SW480 (cell line): ENCODE measurements at places on chromosomes 3 and 15.

- DNase-seq, result no peak
Measured at GRCh38 chr3:104198131-104198530, 1168.6 kb upstream of the ALCAM start.

GRCh38 chr15:68672781-68673205 is 94.0 kb downstream of the CORO2B start:
- no peak for DNase-seq

DNA sequence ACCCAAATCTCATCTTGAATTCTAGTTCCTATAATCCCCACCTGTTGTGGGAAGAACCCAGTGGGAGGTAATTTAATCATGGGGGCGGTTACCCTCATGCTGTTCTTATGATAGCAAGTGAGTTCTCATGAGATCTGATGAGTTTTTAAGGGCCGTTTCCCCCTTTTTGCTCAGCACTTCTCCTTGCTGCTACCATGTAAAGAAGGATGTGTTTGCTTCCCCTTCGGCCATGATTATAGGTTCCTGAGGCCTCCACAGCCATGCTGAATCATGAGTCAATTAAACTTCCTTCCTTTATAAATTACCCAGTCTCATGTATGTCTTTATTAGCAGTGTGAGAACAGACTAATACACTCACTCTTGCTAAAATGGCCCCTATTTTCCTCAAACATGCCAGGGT is 374.7 kb downstream of the TUSC7 start:
- DNase-seq, result no peak

DNA sequence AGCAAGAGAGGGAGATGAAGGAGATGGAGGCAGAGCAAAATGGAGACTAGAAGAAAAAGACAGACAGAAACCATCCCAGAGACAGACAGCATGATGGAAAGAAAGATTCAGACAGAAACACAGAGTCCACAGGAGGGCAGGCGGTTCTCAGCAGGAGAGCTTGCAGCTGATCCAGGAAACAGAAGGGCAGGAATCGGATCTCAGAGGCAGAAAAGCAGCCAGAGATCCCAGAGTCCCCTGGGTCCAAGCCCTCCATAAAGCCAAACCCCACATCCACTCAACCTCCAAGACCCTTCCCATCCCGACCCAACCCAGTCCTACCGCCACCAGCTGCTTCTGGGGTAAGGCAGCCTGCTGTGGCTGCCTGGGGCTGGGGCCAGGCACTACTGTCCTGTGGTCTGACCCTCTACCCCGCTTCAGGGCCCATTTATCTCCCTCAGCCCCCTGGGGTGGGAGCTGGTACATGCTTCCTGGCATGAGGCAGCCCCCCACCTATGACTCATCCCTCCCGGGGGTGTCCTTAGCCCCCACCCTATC is at the start of gene UCN2:
Gene UCN2, minus strand, starts transcription at position 400 of the 537 bp plus-strand sequence. CDS start 657 bp downstream, outside the sequence.
- peak; percentile 61 for DNase-seq

DNA sequence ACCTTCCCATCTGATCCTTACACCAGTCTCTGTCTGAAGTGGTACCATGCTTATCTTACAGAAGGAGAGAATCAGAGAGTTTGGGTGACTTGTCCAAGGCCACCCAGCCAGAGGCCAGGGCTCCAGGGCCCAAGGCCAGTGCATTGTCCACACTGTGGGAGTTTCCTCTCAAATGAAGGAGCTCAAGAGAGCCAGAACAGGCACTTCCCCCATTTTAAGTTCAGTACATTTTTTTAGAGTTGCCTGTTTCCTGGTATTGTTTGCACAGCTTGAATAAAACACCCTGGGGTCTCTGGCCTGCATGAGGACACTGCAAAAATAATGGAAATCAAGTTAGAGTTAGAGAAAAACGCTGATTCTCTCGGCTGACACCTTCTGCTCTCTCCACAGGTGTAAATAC is 284.0 kb downstream of the SQOR start:
- DNase-seq, result no peak

DNA sequence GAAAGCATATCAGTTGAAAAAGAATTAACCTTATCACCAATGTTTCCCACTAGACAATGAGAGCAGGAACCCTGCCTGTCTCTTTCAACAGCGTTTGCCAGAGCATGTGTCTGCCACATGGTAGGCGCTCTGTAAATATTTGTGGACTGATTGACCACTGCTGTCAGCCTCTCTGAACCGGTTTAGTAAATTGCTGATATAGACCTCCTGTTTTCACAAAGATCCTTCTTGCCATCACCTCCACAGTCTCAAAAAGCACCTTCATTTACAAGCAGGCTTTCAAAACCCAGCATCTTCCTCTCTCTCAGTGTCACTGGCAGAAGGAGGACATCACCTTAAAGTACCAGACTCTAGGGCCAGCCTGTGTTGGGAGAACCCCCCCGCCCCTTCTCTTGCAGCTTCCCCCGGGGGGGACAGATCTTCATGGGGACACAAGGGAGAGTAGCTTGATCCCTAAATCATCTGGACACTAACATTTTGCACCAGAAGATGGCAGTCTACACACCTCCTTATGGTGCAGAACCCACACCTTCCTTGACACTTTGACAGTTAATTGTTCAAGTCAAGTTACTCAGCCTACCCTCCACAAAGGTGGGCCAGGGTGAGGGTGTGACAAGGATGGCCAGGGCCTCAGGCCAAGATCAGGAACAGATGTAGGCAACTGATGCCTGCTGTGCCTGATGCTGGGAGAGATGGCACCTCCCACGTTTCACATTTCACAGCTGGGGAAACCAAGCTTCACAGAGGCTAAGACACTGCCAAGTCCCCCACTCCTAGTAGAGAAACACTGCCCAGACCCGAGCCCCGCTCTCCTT is 37.8 kb upstream of the USP3 start:
- DNase-seq, result peak; percentile 50

DNA sequence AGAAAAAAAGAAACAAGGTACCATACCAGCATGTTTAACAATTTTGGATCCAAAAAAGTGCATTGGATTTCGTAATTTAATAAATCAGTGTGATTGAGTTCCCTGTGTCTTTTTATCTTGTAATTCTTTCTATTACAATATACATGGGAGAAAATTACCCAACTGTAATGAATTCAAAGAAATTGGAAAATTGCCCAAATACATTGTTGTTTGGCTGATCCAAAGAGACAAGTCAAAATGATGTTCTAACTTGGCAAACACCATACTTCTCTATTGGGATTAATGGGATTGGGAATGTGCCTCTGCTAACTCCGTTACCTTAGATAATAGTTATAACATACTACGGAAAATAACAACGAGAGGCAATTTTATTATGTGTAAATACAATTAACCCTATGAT is 1097.1 kb downstream of the ROBO1 start:
- DNase-seq, result no peak

DNA sequence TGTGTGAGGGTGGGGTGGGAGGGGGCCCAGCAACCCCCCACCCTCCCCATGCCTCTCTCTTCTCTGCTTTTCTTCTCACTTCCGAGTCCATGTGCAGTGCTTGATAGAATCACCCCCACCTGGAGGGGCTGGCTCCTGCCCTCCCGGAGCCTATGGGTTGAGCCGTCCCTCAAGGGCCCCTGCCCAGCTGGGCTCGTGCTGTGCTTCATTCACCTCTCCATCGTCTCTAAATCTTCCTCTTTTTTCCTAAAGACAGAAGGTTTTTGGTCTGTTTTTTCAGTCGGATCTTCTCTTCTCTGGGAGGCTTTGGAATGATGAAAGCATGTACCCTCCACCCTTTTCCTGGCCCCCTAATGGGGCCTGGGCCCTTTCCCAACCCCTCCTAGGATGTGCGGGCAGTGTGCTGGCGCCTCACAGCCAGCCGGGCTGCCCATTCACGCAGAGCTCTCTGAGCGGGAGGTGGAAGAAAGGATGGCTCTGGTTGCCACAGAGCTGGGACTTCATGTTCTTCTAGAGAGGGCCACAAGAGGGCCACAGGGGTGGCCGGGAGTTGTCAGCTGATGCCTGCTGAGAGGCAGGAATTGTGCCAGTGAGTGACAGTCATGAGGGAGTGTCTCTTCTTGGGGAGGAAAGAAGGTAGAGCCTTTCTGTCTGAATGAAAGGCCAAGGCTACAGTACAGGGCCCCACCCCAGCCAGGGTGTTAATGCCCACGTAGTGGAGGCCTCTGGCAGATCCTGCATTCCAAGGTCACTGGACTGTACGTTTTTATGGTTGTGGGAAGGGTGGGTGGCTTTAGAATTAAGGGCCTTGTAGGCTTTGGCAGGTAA is 8.1 kb downstream of the FAM131A start:
- DNase-seq, result peak; percentile 95

DNA sequence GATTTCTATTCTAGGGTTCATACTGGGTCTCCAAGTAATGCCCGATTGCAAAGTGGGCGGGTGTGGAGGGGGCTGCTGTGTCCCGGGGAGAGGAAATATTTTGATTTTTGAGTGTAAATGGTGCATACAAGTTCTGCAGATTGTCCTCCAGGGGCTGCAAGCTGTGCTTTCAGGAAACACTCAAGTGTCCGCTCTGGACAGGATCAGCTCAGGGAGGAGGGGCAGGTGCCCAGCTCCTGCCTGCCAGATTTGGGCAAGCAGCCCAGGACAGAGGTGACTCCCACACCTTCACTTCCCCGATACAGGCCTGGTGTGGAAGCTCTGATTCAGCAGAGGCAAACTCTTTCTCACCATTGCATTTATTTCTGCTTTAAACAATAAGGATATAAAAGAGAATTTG is 142.7 kb downstream of the ALDH1A2 start:
- DNase-seq, result no peak

DNA sequence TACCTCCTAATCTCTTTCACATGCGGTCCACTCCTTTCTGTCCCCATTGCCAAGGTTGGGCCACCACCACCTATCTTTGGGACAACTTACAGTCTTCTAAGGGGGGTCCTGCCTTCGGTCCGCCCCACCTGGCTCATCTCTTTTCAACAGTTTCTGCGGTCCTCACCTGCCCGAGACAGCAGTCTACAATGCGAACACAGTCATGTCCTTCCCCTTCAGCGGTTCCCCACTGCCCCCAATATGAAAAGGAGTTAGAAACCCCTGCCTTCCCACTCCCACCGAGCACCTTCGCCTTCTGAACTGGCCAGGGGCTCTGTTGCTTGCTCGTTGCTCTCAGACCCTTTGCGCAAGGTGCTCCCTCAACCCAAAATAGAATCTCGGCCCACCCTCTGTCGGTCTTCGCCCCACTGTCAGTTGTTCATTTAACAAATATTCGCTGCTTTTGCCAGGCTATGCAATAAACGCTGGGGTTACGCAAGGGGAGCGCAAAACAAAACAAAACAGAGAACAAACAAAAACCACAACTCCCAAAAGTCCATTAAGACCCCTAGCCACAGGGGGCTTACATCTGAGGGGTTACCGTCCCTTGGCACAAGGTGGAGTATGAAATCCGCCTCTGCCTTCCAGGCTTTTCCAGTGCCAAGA is 611 bp upstream of the FANCI start:
- no peak for DNase-seq

DNA sequence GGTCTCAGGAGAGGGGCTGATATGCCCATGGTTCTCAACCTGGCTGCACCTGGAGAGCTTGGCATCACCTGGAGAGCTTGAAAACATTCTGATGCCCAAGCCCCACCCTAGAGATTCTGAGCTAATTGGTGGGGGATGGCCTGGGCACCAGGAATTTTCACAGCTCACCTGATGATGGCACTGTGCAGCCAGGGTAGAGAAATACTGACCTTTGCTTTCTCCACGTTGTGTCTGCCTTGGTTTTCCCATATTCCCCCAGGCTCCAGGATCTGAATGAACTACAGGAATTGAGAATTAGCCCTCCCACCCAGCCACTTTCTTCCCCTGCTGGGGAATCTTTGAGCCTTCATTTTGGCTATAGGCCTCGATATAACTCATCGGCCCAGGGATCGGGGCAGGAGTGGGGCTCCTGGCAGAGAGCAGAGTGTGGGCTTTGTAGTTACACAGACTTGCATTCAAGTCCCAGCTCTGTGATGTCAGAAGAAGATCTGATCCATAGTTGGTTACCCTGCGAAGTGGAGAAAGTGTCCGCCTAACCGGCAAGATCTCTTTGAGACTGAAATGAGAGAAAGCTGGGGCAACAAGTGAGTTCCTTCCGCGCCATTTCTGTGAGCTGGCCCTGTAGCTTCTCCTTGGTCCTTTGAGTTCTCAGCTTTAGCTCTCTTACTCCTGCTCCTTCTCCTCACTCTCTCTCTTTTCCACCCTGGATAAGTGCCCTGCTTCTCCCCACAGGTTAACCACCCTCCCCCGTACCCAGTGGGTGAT is 33.1 kb upstream of the UBE2Q2 start:
- peak; percentile 63 for DNase-seq

- no peak for DNase-seq
Measured at GRCh38 chr3:106338582-106339214, 469.9 kb upstream of the CBLB start.

DNA sequence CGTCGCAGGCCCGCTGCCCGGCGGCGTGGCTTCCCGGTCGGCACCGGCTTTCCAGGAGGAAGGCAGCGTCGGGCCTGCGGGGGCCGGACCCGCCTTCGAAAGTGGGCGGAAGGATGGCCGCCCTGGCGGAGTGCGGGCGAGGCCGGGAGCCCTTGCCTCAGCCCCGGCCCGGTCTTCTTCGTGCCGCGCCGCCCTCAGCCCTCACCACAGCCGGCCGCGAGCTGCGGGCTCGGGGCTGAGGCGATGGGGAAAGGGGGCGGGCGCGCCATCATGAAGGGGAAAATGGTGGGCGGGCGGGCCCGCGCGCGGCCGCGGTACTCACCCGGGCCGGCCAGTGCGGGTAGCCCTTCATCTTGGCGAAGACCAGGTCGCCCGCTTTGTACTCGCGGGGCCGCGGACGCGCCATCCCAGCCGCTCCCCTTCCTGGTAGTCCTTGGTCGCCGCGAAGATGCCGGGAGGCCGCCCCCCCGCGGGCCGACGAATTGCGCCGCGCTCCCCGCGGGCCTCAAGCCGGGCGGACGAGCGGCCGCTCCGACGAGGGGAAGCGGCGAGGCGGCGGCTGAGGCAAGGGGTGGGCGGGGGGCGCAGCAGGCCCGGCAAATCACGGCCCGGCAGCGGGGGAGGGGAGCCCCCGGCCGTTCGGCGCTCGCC is 489 bp downstream of the HDGFL3 start:
- DNase-seq, result peak; percentile 32

- no peak for DNase-seq
Measured at GRCh38 chr3:117356091-117356705, 646.6 kb downstream of the TUSC7 start.

DNA sequence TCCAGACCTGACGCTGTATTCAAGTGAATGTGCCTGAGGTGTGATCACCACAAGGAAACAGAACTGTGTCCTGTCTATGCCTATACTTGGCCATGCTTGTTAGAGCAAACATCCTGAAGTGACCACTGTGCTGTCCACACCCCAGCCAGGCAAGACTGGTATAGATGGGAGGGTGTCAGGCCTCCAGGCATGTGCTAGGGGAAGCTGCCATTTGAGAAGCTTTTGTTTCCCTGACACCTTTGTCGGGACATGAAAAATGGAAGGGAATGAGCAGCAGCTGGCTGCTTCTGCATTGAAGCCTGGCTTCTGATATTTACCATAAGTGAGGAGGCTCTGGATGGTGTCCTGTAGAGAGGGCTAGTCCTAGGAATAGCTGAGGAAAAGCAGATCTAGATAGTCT is 106.2 kb downstream of the CPNE4 start:
- no peak for DNase-seq

DNA sequence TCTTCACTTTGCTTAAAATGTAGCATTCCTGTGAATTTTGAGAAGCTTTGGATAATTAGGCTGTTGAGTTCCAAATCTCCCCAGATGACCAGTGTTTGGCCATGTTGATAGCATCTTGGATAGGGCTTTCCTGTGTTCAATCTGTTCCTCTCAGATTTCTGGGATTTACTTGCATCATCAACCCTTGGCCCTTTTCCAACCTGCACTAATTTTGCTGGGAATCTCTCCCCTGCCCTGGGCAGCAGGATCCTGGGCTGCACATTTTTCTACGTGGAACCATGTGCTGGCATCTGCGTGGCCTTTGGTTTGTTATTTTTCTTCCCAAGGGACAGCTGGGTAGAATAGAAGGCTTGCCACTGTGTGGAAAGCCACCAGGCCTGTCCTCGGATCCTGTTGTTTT is 75.4 kb upstream of the PLXNA1 start:
- no peak for DNase-seq
